ENCODE measurements at places on chromosomes 16 and 17.

DNA sequence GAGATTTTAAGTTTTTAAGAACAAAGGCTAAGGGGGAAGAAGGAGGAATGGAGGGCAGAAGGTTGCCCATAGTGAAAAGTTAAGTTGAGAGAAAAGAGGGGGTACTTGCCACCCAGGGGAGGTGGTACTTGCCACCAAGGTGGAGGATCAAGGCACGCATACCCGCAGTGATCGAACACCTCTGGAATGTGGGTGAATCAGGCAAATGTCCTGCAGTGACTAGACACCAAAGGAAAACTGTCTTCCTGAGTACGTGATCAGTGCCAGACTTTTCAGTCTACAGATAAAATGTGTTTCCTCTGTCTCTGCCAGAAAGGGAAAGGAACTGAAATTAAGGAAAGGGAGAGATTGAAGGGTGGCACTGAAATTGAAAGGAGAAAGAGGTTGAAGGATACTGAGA, 2285.3 kb downstream of the TP53TG3F start:
- no peak for DNase-seq

GRCh38 chr16:89392881-89393737, 97.3 kb downstream of the ANKRD11 start:
- no peak for DNase-seq

GRCh38 chr16:66903544-66904427, 14.9 kb downstream of the CDH16 start:
- no peak for DNase-seq

GRCh38 chr16:1175566-1176279, 22.8 kb downstream of the CACNA1H start:
- no peak for DNase-seq

DNA sequence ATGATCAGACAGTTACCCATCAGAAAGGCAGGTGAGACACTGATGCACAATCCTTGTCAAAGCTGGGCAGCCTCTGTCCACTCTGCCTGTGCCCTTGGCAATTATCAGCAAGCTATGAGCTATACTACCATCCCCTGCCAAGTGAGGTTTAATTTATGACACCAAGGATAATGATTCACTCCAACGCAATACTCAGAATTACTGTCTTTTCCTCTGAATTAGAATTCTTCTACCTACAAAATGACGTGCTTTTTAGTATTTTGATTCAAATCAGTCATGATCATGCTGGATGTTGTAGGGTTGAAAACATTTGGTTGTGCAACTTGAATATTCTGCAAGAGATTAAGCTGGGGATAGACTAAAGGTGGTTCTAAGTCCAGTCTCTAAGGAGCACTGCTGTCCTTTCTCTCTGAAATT, 116.8 kb upstream of the SOX9 start:
- no peak for DNase-seq

GRCh38 chr17:64129515-64129764, 504 bp downstream of the ERN1 start:
- no peak for DNase-seq

DNA sequence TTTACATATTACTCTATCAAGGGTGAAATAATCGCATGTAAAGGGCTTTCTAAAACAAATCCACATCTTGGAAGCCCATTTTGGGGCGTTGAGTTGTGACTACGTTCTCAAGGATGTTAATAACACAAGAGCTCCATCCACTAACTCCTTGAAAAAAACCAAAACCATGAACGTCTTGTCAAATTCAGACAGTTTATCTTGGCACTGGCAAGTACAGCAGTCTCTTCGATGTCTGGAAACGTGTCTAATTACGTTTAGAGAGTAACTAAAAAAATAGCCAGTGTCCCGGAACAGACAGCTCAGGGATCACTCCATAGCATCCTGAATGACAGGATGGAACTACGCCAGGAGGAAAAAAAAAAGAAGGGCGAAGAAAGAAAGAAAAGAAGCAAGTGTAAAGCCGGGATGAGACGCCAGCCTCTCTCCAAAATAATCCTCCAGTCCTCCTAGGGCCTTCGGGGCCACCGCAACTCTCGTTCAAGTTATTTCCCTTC, 954 bp downstream of the MYO1D start:
- DNase-seq: no peak

GRCh38 chr17:77516902-77517301, 376.1 kb downstream of the SEC14L1 start:
- DNase-seq: peak; percentile 56

GRCh38 chr17:40621019-40621418, 26.6 kb downstream of the SMARCE1 start:
- no peak for DNase-seq

GRCh38 chr16:53159781-53160436, 105.1 kb downstream of the CHD9 start:
- no peak for DNase-seq

DNA sequence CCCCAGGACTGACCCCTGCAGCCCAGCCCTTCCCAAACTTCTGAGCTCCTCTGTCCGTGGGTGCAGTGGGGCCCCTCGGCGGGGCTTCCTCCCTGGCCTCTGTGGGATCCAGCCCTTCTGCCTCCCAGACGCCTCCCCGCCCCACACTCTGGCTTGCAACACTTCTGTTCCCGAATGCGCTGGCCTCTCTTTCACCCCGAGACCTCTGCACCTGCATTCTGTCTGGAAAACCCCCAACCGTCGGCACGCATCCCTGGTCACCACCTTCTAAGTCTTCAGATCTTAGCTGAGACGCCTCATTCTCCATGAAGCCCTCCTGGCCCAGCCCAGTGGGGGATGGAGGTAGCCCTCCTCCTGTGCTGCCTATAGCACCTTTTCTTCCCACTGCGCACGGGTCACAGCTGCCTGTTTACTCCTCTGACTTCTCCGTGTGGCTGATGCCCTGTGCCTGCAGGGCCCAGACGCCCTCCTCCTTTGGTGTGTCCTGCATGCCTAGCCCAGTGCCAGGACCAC, 26.4 kb downstream of the TMEM235 start:
- DNase-seq: peak; percentile 39

- no peak for DNase-seq
Observed at GRCh38 chr16:66802159-66802558, 775 bp upstream of the TERB1 start.

GRCh38 chr16:85888405-85889331, 10.3 kb upstream of the IRF8 start:
- DNase-seq: peak; percentile 54

GRCh38 chr17:74840989-74841666, 18.6 kb downstream of the GRIN2C start:
- no peak for DNase-seq

- DNase-seq: no peak
Observed at GRCh38 chr16:1877804-1878203, 5.8 kb upstream of the MEIOB start.

DNA sequence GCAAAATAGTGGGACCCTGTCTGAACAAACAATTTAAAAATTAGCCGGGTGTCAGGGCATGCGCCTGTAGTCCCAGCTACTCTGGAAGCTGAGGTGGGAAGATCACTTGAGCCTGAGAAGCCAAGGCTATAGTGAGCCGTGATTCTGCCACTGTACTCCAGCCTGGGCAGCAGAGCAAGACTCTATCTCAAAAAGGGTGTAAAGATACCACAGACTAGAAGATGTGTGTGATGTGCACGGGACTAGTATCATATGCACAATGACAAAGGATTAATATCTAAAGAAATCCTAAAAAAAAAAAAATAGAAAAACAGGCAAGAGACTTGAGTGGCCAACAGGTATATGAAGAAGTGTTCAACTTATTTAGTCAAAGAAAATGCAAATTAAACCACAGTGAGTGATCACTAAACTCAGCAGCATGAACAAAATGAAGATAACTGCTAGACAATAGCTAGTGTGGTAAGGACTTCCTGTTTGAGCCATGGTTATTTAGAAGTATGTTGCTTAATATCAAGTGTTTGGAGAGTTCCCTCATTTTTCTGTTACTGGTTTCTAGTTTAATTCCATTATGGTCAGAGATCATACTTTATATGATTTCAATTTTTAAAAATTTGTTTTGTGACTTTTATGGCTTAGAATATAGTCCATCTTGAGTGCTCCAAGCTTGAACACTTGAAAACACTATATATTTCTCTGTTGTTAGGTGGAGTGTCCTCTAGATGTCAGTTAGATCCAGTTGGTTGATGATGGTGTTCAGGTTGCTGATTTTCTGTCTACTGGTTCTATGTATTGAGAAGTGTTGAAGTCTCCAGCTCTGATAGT, 14.7 kb upstream of the SLX4 start:
- no peak for DNase-seq

DNA sequence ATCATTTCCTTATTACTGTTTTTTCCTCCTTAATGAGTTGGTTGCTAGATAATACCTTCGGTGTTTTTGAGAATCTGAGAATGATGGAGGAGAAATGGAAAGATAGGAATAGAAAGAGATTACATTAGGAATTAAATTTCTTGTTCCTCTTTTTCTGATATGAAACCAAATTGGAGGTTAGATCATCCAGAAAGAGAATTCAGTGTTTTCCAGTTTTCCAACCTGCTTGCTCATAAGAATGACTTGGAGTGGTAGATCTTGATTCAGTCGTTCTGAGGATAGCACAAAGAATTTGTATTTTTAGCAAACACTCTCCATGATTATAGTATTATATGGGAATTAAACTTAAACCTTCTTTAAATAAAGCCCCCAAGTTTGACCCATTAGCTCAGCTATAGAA, 35.9 kb downstream of the PITPNC1 start:
- DNase-seq: no peak

All from stimulated activated CD4-positive, alpha-beta T cell treated with anti-CD3 and anti-CD28 coated beads, Interleukin-1b, Interleukin-23, amount 100 ng/mL, for 48 hours (primary cell).